ENCODE measurements at places on chromosomes 3 and 15.
A peak's percentile ranks its signal among the peaks of the same experiment; 100 is the strongest.

GRCh38 chr3:184003187-184003967 lies 14.3 kb downstream of the ABCC5 start:
- peak; percentile 81 for DNase-seq

DNA sequence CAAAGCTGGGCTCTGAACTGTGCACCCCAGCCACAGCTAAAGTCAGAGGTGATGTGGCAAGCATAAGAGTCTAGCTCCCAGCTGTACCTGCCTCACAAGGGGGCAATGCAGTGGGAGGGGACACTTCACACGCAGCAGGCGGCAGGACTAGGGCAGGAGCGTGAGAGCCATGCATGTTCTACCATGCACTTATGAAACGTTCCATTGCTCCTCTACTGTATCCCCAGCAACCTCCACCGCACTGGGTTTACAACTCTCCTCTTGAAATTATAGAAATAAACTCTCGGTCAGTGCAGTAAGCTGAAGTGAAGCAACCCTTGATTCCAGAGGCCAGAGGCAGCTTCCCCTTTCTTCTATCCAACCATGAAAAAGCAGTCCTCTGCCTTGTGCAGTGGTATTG lies 298.6 kb upstream of the STT3B start:
- no peak for DNase-seq

DNA sequence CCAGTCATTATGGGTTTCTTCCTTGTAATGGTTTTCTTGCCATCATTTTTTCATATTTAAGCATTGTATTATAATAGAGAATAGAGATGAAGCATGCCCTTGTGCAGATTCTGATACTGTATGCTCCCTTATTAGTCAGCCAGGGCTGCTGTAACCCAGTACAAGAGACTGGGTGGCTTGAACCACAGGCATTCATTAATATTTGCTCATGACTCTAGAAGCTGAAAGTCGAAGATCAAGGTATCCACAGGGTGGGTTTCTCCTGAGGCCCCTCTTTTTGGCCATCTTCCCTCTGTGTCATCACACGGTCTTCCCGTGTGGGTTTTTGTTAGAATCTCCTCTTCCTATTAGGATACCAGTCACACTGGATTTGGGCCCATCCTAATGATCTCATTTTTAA lies 74.5 kb downstream of the FOXP1 start:
- peak; percentile 41 for DNase-seq

DNA sequence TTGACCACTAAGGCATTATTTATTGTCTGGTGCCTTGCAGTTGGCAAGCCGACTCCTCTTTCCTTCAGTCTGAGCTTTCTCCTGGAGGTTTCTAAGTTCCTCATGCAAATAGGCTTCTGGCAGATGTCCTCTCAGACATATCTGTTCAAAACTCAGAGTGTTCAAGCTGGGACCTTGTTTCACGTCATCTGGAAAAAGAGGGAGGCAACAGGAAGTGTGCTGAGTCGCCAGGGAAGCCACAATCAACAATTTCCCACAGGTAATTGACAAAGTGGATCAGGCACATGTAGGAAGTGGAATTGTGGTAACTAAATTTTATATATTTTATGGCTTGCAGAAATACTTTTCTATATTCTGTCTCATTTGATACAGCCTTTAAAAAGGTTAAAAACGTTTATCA lies 14.6 kb downstream of the SCG5 start:
- DNase-seq: no peak

- DNase-seq: no peak
These were observed 197.8 kb upstream of the TPM1 start for GRCh38 chr15:62844564-62845240.

- DNase-seq: peak; percentile 82
These were observed 69.0 kb upstream of the THBS1 start for GRCh38 chr15:39511916-39512260.

DNA sequence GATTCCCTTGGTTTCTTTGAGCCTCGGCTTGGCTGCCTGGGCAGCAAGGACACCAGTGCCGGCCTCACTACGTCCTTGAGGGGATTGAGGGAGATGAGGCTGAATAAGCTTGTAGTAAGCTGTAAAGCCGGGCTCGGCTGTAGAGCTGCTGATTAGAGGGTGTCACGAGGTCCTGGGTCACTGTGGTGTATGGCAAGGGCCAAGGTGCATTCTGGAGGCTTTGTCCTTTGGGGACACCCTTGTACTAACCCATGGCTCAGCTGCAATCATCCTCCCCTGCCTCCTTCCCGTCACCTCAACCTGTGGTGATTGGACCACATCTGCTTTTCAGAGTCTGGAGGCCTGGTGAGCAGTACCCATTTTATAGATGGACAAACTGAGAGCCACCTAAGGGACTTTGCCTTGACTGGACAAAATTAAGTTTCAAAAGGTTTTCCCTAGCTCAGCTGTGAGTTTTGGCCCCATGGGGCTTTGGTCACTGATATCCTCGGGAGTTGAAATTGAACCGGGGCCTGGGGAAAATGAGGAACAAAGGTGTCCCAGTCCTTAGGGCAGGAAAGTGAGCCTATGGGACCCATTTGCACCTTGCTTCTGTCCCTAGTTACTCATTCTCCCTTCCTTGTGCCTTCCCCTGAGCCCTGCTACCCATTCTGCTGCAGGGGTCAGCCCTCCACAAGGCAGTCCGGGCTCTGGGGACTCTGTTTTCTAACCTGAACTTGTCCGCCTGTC lies 2.4 kb downstream of the SLC6A6 start:
- no peak for DNase-seq

GRCh38 chr15:45136378-45136764 lies 6.6 kb downstream of the DUOX1 start:
- no peak for DNase-seq
